ENCODE measurements at places on chromosomes 4 and X. TPM values are rescaled to one million over a fixed set of nuclear protein-coding genes. Genes with fewer than 3 reads are reported as not detected.

CXCL5 gene
- 2.7 TPM for total RNA-seq

PNMA5 gene
- not detected for total RNA-seq

HNRNPDL gene
- total RNA-seq = 125 TPM

SCD5 gene
- 1.1 TPM for total RNA-seq

INTS12 gene
- total RNA-seq = 15.6 TPM

SFRP2 gene
- total RNA-seq = not detected

PRR32 gene
- total RNA-seq = not detected

GPR50 gene
- total RNA-seq = not detected
